ENCODE measurements at places on chromosomes 2 and 18. TPM values are rescaled to one million over a fixed set of nuclear protein-coding genes. Genes with fewer than 3 reads are reported as not detected.

The ALLC gene
- total RNA-seq: not detected

The IL36A gene
- total RNA-seq: not detected

The CMPK2 gene
- total RNA-seq: 31.1 TPM

The FLACC1 gene
- 11.1 TPM for total RNA-seq

GRCh38 chr2:167581961-167582574 lies 665.3 kb downstream of the STK39 start:
- no peak overlapping the region for H3K4me3 ChIP-seq
- H3K27me3 ChIP-seq: no peaks in the 10 kb centered on the region
- H3K4me1 ChIP-seq: no peaks in the 10 kb centered on the region
- DNase-seq: no peak
- no peak overlapping the region for H3K27ac ChIP-seq

DNA sequence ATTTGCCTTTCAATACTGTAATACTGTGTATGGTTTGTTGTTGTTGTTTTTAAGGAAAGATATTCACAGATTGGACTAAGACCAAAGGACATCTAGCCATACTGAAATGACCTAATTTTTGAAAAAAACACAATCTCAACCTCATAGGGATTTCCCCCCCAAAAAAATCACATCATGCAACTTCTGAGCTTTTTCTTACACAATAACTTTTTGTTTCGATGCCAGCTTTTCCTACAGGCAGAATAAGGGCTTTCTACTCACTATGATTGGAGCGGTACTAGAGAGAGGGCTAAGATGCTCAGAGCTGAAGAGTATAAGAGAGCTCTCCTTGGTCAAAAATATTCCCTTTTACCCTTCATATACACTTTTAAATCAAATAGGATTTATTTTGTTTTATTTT lies 32.4 kb upstream of the SLC3A1 start:
- no peaks in the 10 kb centered on the region for H3K27me3 ChIP-seq
- no peaks in the 10 kb centered on the region for H3K36me3 ChIP-seq
- no peak overlapping the region for H3K4me3 ChIP-seq
- H3K27ac ChIP-seq: no peak overlapping the region

DNA sequence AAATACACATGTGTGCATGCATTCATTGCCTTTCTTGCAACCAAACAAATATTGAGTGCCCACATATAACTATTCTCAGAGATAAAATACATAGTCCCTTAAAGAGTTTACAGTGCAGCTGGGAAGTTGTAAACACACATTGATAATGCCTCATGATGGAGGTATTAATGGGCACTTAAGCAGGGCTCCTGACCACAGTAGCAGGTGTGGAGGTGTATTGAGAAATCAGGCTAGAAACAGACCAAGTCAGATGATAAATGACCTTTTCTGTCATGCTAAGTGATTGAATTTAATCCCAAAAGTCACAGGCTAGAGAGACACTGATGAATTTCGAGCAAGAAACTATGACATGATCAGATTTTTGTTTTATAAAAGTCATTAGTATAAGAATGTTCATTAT lies 157.7 kb downstream of the ZNF385B start:
- H3K4me1 ChIP-seq: no peaks in the 10 kb centered on the region
- no peak overlapping the region for H3K27ac ChIP-seq
- H3K36me3 ChIP-seq: no peaks in the 10 kb centered on the region
- H3K4me3 ChIP-seq: no peak overlapping the region
- H3K27me3 ChIP-seq: no peaks in the 10 kb centered on the region

DNA sequence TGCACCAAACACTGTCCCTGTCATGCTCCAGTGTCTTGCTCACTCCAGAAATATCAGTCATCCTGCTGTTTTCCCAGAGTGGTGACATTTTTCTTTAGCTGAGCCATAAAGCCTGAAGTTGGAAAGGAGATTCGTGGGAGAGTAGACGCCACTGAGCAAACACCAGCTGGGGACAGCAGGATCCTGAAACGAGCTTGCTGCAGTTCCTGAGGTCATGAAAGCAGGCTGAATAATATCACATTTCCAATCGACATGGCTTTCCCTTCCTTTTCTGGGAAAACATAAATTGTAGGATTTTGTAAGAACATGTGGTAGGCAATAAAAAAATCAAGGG lies 276.4 kb downstream of the CDCA7 start:
- H3K4me3 ChIP-seq: no peak overlapping the region
- no peaks in the 10 kb centered on the region for H3K27me3 ChIP-seq
- no peaks in the 10 kb centered on the region for H3K4me1 ChIP-seq
- H3K36me3 ChIP-seq: no peaks in the 10 kb centered on the region
- no peak for DNase-seq
- no peak overlapping the region for H3K27ac ChIP-seq
